NCI-H187 treated with DMSO at 0.1 percent for 48 hours (cell line): ENCODE measurements at places on chromosomes 7 and 10.

DNA sequence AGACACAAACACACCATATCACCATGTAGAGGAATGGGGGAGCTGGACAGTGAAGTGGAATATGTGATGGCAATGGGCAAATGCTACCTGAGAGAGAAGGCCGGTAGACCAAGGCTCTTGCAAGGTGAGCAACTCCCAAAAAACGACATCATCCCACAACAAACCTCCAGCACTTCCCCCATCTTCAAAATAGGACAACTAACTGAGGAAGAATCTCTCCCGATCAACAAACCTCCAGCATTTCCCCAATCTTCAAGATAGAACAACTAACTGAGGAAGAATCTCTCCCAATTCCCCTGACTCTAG, 387.2 kb downstream of the PARD3 start:
- no peak for DNase-seq

- no peak for DNase-seq
Observed at GRCh38 chr7:17058568-17058967, 176.8 kb upstream of the AGR3 start.

- no peak for DNase-seq
Observed at GRCh38 chr7:105760551-105761447, 115.6 kb downstream of the ATXN7L1 start.

GRCh38 chr10:74171625-74172024, 20.6 kb downstream of the ADK start:
- DNase-seq, result no peak

- no peak for DNase-seq
Observed at GRCh38 chr7:23383225-23383624, 84.1 kb downstream of the MALSU1 start.

GRCh38 chr10:129951101-129951969, 12.7 kb downstream of the EBF3 start:
- no peak for DNase-seq

- no peak for DNase-seq
Observed at GRCh38 chr7:92706563-92706962, 116.4 kb upstream of the FAM133B start.

DNA sequence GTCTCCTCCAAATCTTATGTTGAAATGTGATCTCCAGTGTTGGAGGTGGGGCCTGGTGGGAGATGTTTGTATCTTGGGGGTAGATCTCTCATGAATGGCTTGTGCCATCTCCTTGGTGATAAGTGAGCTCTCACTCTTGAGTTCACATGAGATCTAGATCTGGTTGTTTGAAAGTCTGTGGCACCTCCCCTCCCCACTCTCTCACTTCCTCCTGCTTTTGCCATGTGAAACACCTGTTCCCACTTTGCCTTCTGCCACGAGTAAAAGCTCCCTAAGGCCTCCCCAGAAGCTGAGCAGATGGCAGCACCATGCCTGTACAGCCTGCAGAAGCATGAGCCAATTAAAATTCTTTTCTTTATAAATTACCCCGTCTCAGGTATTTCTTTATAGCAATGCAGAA, 23.5 kb downstream of the TMEM229A start:
- no peak for DNase-seq

GRCh38 chr10:53536322-53536721, 763.7 kb upstream of the MBL2 start:
- no peak for DNase-seq

DNA sequence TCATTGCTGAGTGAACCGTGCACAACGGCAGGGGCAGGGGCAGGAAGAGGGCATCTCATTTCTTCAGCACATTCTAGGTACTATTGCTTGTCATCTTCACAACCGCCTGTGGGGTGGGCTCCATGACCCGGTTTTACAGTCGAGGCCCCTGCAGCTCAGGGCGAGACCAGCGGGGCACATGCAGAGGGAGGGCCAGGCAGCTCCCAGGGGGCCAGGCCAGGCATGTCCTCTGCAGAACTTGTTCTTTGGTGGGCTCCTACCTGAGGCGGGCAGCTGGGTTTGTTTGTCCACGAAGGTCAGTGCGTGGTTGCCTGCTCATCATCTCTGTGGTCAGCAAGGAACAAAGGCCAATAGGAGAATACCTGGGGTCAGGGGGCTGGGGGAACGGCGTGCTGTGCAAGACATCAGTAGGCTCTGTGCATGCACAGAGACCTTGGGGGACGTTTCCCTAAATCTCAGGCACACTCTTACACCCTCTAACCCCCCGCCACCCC, 75.1 kb upstream of the LEP start:
- no peak for DNase-seq

DNA sequence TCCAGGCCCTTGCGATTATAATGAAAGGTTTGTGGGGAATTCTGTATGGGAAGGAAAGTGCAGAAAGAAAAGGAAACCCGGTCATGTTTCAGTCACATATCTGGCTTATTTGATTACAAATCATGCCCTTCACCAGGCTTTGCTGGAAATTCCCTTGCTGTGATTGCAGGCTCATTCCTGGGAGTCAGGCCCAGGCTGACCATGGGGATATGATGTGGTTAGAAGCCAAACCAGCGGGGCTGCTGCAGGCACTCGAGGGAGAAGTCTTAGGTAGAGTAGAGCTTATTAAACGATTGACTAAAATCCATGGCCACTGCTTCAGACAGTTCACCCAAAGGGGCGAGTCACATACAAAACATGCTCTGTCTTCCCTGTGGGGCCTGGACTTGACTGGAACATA, 16.2 kb downstream of the PKD1L1 start:
- no peak for DNase-seq

- no peak for DNase-seq
Observed at GRCh38 chr7:122137251-122138077, 6.6 kb downstream of the AASS start.

DNA sequence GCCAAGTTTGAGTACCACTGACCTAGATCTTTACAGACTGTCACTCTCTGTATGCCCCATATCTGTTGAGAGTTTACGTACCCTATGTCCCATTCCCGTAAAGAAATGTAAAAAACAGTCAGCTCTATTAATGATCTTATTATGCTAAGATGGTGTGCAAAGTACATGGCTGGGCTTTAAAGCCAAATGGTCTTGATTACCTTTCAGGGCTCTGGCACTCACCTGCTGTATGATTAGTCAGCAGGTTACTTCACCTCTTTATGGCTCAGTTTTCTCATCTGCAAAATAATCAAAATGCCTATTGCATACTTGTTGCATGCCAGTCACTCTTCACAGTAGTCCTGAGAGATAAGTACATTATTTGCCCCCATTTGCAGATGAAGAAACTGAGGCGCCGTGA, 54.2 kb downstream of the LHFPL3 start:
- DNase-seq, result no peak

- no peak for DNase-seq
Observed at GRCh38 chr10:91493313-91493712, 83.2 kb downstream of the HECTD2 start.

DNA sequence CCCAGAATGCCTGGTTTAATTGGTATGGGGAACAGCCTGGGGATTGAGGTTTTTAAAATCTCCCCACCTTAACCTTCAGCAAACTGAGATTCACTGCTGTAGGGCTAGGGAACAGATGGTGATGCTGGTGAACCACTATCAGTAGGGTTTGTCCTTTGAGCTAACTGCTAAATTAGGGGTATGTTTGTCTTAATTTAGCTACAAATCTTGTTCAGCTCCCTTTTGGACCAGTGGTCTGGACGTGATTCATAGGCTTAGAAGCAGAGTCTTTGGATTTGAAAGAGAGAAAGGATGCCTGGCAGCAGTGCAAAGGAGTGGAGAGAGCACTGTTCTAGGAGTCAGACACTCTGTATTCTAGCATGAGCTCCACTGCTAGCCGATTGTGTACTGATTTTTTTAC, 2.8 kb downstream of the HDAC9 start:
- no peak for DNase-seq

DNA sequence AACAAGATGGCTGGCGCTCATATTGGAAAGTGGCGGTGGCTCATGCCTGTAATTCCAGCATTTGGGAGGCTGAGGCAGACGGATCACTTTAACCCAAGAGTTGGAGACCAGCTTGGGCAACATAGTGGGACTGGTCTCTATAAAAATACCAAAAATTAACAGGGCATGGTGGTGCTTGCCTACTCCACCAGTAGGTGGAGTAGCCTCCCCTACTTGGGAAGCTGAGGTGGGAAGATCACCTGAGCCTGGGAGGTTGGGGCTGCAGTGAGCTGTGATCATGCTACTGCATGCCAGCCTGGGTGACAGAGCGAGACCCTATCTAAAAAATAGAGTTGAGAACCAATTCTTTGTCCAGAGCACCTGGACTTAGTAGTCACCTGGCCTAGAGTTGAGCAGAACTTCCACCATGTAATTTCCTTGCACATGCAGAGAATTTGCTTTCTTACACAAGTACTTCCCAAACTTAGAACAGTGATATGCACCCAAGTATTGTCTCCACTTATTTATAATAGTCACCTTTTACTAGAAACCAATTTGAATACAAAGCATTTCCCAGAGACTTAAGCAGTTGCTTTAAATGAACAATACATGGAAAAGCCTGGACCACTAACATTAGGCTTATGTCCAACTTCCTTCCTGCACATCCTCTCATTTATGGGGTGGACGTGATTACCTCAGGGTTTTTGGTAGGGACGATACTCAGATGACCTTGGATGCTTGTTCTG, 15.9 kb downstream of the LAMB4 start:
- DNase-seq, result no peak

DNA sequence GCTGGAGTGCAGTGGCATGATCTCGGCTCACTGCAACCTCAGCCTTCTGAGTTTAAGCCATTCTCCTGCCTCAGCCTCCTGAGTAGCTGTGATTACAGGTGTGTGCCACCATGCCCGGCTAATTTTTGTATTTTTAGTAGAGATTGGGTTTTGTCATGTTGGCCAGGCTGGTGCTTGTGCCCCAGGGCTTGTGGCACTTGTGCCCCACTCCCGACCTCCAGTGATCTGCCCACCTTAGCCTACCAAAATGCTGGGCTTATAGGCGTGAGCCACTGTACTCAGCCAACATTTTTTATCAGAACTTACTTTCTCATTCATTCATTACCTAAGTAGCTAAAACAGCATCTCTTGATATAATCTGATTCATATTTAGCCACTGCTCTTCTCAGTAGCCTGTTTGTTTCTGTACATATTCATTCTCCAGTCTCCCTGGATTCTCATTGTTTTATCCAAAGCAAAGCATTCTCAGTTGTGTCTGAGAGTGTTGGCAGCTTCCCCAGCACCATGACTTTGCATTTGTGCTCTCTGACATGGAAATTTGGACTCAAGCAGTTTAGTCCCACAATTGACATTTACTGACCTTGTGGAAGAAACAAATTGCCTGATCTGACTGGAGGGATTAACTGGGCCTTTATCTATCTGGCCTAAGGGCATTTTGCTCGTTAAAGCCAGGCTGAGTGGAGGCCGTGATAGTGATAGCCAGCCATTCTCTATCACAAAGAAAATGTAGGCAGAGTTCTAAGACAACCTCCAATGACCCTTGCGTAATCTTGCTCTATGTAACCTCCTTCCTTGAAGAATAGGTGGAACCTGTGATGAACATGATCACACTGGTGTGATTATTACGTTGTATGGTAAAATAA, 44.9 kb downstream of the AKR1B15 start:
- DNase-seq, result no peak

GRCh38 chr7:28533731-28534531, 121.6 kb downstream of the CREB5 start:
- no peak for DNase-seq

DNA sequence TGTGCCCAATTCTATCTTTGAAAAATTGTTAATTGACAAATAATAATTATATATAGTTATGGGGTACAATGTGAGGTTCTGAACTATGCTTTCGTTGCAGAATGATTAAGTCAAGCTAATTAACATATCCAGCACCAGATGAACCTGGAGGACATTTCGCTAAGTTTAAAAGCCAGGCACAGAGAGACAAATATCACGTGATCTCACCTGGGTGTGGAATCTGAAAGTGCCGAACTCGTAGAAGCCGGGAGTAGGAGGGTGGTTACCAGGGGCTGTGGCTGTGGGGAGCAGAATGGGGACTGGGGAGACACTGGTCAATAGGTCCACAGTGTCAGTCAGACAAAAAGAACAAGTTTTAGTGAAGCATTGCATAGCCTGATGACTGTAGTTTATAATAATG, 332.9 kb upstream of the SHH start:
- no peak for DNase-seq

DNA sequence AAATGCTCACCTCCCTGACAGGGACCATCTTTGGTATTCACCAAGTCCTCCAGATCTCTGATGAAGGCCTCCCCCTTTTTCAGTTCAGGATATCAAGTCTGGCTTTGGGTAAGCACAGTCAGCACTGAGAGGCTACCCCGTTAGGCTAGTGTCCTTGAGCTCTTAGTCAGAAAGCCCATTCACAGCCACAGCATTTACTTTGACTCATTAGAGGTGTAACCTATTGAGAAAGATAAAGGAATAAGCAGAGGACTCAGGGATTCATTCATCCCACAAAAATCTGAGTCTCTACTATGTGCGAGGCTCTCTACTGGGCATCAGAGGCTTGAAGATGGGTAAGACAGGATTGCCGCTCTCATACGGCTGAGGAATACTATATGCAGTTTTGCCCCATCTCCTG, 14.0 kb upstream of the RAMP3 start:
- no peak for DNase-seq

GRCh38 chr7:154259396-154259795, 207.2 kb downstream of the DPP6 start:
- no peak for DNase-seq

DNA sequence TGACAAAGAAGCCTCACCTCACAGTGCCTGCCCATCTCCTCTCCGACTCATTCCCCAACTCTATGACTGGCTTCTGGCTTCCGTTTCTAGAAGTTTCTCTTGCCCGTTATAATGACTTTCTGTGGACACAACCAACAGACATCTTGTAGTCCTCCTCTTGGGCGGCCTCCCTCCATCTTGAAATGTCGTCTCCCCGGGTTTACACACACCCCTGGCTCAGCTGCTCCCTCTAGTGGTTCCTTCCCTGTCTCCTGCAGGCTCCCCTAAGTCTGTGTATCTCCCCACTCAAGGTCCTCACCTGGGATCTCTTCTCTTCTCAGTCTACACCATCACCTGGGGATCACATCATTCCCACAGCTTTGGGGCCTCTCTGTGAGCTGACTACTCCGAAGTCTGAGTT, 123.4 kb upstream of the NEBL start:
- no peak for DNase-seq

GRCh38 chr7:17844022-17844421, 96.3 kb downstream of the SNX13 start:
- no peak for DNase-seq

DNA sequence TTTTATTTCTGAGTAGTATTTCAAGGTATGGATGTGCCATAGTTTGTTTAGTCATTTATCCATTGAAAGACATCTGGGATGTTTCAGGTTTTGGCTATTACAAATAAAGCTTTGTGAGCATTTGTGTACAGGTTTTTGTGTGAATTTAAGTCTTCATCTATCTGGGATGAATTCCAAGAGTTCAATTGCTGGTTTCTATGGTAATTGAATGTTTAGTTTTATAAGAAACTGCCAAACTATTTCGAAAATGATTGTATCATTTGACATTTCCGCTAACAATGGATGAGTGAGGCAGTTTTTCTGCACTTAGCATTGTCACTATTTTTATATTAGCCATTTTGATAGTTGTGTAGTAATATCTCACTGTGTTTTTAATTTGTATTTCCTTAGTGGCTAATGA, 99.4 kb downstream of the WDFY4 start:
- DNase-seq, result no peak

GRCh38 chr7:33186192-33186591, 56.8 kb downstream of the BBS9 start:
- no peak for DNase-seq

- no peak for DNase-seq
Observed at GRCh38 chr10:405648-406047, 270.4 kb downstream of the ZMYND11 start.
